ENCODE measurements at places on chromosomes 13 and 19. TPM values are rescaled to one million over a fixed set of nuclear protein-coding genes. Genes with fewer than 3 reads are reported as not detected.

FUT3 gene
- 0.45 TPM for total RNA-seq

TRPC4 gene
- not detected for total RNA-seq

SLC10A2 gene
- not detected for total RNA-seq

DNA sequence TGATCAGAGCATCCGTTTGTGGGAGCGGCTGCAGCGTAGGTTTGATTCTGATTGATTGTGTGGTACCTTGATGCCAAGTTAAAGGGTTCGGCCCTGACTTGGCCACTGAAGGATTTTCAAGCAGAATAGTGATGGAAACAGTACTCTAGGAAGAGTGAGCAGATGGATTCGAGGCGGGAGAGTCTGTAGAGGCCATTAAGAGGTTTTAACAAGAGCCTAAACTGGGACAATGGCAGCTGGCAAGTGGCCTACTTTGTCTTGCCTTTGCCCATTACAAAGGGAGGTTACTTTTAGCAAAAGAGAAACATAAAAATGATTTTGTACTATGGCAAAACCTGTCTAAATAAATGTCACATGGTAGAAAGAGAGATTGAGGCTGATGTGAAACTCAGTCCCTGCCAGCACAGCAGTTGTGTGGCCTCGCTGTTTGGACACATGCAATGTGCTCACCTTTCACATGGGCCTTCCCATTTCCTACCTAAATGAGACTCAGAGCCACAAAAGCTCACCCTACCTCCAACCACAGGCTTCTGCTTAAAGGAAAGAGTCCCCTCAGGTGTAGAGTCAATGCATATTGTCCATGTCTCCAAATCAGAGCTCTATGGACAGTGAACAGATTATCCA, 62.4 kb upstream of the RAP2A start:
- H3K4me3 ChIP-seq: no peak overlapping the region
- H3K4me1 ChIP-seq: peaks cover 7% of the 10 kb centered on the region
- H3K27me3 ChIP-seq: no peaks in the 10 kb centered on the region
- no peak for DNase-seq

DNA sequence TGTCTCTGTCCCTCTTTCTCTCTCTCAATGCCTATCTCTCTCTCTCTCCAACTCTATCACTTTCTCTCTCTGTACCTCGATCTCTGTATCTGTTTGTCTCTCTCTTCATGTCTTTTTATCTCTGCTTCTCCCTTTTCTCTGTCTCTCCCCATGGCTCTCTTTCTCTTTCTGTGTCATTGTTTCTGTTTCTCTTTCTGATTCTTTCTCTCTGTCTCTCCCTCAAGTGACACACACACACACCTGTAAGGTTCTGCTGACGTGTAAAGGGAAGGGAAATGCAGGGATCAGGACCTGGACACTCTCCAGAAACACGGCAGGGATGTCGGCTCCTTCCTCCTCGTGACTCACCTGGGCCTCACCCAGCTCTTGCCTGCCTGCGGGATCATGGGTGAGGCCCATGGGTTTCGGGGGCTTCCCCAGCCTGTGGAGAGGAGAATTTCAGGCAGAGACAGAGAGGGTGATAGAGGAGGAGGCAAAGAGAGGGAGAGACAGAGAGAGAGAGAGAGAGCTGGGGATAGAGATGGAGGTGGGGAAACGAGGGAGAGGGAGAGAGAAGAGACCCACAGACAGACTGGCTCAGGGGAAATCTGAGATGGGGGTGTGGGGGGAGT, 5.4 kb upstream of the PLAUR start:
- no peaks in the 10 kb centered on the region for H3K27me3 ChIP-seq
- no peak overlapping the region for H3K4me3 ChIP-seq
- H3K36me3 ChIP-seq: no peaks in the 10 kb centered on the region
- no peak overlapping the region for H3K27ac ChIP-seq
- no peak for DNase-seq
- H3K4me1 ChIP-seq: no peaks in the 10 kb centered on the region

DNA sequence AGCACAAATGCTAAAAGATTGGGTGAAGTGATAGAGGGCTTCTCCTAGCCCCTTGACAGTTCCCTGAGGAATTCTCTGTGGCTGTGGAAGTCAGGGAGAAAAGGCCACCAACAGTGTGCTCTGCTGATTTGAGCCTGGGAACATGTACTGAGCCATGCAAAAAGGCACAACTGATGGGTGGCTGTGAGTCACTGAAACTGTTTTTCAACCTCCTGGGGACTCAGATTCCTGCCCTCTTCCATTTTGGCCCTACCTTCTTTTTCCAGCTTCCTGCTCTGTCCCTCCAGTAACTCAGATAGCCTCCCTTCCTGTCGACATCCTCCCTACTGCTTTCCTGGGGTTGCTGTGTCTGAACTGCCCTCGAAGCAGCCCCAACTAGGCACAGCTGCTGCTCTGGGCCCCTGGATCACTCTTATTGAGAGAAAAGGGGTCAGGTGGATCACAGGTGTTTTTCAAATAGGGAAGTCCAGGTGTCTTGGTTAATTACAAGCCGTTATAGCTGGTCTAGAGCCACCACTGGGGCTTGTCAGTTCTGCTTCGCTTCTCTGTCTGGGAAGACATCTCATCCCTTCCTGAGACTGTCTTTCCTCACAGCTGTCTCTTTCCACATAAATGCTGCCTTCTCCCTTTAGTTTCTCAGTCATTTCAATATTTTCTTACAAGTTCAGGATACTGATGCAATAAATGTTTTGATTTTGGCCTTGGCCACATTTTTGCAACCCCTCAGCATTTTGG, 13.7 kb downstream of the FAM124A start:
- no peaks in the 10 kb centered on the region for H3K27me3 ChIP-seq
- no peak for DNase-seq
- no peaks in the 10 kb centered on the region for H3K4me1 ChIP-seq
- no peak overlapping the region for H3K27ac ChIP-seq

DNA sequence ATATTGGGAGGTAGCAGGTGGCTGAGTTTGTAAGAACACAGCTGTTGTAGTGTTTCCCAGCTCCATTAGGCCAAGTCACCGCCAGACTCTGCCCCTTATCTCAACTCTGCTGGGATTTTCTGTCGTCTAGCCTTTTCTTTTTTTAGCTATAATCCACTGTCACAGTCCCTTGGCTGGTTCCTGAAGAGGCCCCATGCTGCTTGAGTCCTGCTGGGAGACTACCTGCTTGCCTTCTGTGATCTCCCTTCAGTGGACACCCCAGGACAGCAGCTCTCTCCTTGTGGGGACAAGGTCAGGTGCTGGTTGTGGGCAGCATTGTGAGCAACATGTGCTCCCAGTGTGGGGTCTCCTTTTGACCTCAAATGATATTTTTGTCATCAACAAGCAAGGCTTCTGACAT, 195.0 kb upstream of the ATXN8OS start:
- H3K4me3 ChIP-seq: no peak overlapping the region
- no peak overlapping the region for H3K27ac ChIP-seq
- H3K27me3 ChIP-seq: no peaks in the 10 kb centered on the region
- H3K4me1 ChIP-seq: no peaks in the 10 kb centered on the region

DNA sequence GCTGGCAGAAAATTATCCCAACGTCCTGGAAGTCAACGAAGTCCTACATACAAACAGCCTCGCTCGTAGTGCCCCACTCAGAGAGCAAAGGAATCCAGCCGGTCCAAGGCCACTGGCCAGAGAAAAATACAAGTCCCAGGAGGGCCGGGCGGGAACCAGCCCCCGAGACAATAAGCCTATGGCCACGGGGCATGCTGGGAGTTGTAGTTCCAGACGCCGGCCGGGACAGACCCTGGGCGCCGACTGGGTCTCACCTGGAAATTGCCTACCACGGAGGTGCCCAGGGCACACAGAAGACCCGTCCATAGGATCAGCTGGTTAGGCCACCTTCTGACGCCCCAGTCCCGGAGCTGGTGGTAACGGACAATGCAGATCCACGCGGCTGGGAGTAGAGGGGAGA, 5.4 kb downstream of the TMEM150B start:
- no peak overlapping the region for H3K27ac ChIP-seq
- DNase-seq: no peak
- no peaks in the 10 kb centered on the region for H3K36me3 ChIP-seq
- H3K4me1 ChIP-seq: no peaks in the 10 kb centered on the region

GRCh38 chr13:49343255-49343654, 95.5 kb downstream of the CDADC1 start:
- H3K36me3 ChIP-seq: no peaks in the 10 kb centered on the region
- no peak for DNase-seq
- no peak overlapping the region for H3K27ac ChIP-seq
- no peaks in the 10 kb centered on the region for H3K4me1 ChIP-seq
- no peaks in the 10 kb centered on the region for H3K27me3 ChIP-seq

DNA sequence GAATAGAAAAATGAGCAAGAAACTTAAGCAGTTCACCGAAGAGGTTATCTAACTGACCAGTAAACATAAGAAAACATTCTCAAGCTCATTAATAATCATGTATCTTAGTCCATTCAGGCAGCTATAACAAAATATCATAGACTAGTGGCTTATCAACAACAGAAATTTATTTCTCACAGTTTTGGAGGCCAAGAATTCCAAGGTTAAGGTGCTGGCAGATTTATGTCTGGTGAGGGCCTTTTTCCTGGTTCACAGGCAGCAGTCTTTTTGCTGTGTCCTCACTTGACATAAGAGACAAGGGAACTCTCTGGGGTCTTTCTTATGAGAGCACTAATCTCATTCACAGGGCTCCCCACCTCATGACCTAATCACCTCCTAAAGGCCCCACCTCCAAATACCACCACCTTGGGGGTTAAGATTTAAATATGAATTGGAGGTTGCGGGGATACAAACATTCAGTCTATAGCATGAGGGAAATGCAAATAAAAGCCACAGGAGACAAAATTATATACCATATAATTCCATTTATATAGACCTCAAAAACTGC, 123.6 kb downstream of the ZAR1L start:
- no peak overlapping the region for H3K4me3 ChIP-seq
- H3K4me1 ChIP-seq: no peaks in the 10 kb centered on the region
- H3K27me3 ChIP-seq: no peaks in the 10 kb centered on the region
- no peak overlapping the region for H3K27ac ChIP-seq
